Activated naive CD8-positive, alpha-beta T cell treated with anti-CD3 and anti-CD28 coated beads for 36 hours (primary cell): ENCODE measurements at places on chromosomes 1 and 21.

DNA sequence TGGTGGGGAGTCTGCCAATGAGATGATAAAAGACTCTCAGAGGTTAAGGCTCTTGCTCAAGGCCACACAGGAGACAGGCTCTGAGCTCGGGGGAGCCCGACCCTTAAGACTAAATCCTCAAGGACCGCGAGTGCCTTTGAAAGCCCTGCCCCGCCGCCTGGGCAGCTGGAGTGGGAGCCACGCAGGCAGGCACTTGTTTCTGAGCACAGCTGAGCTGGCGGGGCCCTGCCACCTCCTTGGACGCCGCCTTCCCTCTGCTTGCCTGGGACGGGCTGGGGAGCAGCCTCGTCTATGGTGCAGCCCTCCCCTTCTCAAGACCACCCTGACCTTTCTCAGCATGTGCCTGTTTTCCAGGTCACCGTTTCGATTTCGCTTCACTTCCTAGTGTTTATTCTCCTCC, 169.3 kb downstream of the CAMTA1 start:
- no peak for DNase-seq

GRCh38 chr1:160397651-160398050, 2.7 kb upstream of the VANGL2 start:
- no peak for DNase-seq

DNA sequence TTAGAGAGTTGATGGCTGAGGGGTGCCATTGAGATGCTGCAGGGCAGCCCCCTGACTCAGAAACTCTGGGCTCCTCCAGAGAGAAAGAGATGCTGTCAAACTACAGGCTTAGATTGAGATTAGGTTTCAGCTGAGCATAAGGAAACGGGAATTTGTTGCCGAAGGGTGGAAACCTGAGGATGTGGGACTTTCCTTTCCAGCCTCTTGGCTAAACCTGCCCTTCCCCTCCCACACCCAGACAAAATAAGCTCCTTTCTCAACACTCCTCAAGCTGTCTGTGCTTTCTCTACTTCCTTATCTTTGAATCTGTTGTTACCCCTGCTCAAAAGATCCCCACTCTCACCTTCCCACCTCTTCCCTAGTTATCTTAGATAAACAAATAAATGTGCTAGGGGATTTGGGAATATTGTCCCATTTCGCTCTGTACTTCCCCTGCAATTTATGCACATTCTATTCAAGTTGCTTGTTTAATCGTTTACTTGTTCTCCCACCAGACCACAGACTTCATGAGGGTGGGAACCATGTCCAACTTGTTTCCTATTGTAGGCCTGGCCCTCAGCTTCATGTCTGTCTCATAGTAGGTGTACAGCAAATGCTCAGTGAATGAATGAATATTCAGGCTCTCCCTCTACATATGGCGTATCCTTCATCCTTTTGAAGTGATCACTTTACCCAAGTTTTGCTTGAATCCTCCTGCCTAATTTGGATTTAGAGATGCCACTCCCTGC, 30.6 kb upstream of the MARK1 start:
- DNase-seq = no peak

GRCh38 chr21:25406887-25407579, 200.2 kb downstream of the MRPL39 start:
- DNase-seq = no peak

GRCh38 chr1:155324717-155325602, 4.3 kb downstream of the RUSC1 start:
- DNase-seq = peak; percentile 35

- no peak for DNase-seq
Observed at GRCh38 chr1:239448911-239449310, 62.5 kb downstream of the CHRM3 start.

DNA sequence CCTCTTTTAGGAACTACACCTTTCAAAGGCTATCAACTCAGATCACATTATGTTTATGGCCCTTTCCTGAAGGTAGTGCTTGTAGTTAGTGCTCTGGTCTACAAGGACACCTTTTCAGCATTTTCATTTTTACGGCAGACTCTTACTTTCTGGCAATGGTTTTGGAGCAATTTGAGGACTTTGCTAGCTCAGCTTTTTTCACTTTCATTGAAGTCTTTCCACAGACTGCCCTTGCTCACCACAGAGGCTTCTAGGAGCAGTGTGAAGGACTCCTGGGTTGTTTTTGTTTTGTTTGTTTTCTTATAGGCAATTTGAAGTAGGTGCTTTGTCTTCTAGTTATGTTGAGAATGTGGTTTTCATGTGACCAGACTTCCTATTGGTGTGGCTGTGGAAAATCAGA, 43.1 kb downstream of the CD55 start:
- DNase-seq = no peak

DNA sequence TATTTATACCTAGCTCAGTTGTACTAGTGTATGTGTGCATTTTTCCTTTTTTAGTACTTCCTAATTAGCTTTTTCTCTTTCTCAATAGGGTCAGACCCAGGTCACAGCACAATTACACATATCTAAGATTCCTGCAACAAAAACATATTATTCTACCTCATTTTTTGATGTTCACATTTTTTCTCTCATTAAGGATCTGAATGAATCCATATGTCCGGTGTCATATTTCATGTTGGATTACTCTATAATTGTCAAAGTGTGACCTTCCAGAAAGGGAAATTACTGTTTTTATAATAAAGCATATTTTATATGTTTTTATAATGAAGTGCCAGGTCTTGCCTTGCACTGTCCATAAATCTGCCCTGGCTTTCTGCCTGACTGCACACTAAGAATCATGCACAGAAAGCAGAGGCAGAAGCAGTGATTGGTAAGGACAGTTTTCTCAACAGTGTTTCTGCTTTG, 143.7 kb downstream of the KCNT2 start:
- DNase-seq = no peak

- DNase-seq = no peak
Observed at GRCh38 chr1:70836456-70836855, 211.2 kb downstream of the PTGER3 start.

DNA sequence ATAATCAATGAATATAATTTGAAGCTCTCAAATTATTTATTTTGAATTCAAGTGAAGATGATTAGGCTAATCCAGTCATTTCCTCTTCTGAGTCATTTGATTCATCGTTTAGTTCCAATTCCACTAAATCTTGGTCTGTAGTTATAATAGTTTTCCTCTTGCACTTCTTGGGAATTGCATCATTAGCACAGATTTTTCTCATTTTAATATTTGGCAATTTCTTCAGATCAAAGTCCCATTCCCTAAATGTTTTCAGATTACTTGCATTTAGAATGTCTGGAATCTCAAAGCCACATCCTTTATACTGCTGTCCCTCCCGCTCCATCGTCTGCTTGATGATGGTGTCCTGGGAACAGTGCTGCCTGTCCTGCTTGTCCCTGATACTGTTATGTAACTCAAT, 43.5 kb downstream of the MAST2 start:
- no peak for DNase-seq

- DNase-seq = no peak
Observed at GRCh38 chr1:200856716-200857357, 15.9 kb upstream of the GPR25 start.

- DNase-seq = no peak
Observed at GRCh38 chr1:99917214-99917613, 52.6 kb upstream of the SLC35A3 start.

GRCh38 chr1:7470904-7471638, 300.0 kb upstream of the VAMP3 start:
- DNase-seq = no peak

- DNase-seq = no peak
Observed at GRCh38 chr1:80064524-80064923, 1058.0 kb upstream of the ADGRL4 start.

DNA sequence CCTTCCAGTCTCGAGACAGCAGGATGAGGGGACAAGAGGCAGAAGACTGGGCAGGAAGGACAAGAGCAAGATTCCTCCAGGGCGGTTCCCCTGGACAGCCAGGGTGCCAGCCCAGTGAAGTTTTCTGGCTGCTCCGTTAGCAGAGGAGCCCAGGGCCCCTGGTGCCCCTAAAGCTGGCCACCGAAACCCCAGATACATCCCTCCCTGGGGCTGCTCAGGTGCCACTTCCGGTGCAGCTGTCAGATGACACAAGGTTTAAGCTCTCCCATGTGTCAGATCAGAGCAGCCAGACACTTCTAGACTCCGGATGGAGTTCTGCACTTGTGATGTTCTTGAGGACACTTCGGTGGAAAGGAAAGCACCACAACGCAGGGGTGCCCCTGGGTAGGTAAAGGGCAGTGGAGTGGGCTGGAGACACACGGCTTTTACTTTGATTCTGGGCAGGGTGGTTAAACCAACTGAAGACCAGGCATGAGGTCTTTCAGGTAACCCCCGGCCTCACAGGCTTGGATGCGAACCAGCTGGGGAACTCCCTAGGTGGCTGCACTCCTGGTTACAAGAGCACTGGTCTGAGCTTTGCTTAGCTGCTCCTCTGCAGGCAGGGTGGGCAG, 85.7 kb downstream of the ITPKB start:
- peak; percentile 68 for DNase-seq

GRCh38 chr1:160243767-160244166, 18.6 kb downstream of the DCAF8 start:
- no peak for DNase-seq

DNA sequence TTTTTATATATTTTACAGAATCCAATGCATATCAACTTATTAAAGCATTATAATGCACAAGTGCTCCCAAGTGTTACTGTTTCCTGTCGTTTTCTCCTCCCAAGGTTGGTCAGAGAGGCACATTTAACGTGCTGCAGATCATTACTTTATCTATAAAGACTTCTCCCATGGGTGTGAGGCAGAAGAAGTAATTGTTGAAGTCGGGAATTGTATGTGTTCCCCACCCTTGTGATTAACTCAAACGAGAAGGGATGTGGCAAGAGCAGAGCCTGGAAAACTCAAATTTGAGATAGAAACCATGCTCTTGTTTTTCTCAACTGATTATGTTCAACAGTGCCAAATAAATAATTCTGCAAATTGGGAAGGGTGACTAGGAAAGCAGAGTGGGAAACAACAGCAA, 412.5 kb upstream of the ADAMTS5 start:
- DNase-seq = no peak

GRCh38 chr1:48645883-48646282, 130.8 kb downstream of the BEND5 start:
- no peak for DNase-seq

GRCh38 chr1:11059155-11059967, 457 bp downstream of the SRM start:
- peak; percentile 47 for DNase-seq

DNA sequence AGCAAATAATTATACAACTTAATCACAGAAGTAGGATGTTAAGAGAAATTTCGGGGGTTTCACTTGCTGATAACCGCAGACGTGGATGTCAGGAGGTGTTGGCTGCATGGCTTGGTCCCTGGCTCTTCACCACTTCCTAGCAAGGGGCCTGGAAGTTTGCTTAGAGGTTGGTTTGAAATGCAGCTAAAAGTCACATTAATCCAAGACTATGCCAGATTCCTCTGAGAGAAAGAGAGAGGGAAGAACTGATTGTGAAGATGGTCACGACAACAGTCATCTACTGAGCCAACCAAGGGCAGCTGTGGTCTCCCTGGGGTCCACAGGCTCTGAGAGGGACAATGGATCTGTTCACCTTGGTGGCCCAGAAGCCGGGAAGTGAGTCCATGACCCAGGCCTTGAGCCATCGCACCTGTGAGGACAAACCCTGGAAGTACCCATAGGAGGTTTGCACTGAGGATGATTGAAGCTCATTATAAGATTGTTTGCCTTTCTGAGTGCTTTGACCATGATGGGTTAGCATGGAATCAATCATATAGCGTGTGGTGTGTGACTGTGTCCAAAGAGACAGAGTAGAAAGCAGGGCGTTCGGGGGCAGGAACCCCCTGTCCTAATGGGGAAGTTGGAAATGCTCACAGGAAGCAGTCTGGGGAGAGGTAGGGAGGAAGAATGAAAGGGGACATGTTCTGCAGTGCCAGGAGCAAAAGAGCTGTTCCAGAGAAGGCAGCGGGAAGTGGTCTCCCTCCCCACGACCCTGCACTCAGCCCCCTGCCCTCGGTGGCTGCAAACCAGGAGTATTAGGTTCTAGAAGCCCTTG, 47.1 kb downstream of the UMODL1 start:
- DNase-seq = no peak

DNA sequence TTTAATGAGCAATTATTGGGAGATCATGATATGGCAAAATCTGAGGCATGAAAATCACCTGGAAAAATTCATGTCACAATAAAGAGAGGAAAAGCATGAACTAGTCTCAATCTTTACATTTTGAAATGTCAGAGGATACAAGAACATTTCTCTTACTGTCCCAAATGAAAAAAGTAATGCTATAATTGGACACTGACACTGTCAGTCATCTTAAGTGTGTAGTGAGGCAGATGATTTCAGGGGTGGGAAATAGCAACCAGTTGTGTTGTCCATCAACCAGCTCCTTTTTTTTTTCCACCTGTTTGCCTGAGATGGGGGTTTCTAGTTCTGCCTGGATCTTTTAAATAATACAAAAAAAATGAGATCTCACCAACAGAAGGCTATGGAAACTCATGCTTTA, 646.2 kb downstream of the KCNT2 start:
- no peak for DNase-seq

DNA sequence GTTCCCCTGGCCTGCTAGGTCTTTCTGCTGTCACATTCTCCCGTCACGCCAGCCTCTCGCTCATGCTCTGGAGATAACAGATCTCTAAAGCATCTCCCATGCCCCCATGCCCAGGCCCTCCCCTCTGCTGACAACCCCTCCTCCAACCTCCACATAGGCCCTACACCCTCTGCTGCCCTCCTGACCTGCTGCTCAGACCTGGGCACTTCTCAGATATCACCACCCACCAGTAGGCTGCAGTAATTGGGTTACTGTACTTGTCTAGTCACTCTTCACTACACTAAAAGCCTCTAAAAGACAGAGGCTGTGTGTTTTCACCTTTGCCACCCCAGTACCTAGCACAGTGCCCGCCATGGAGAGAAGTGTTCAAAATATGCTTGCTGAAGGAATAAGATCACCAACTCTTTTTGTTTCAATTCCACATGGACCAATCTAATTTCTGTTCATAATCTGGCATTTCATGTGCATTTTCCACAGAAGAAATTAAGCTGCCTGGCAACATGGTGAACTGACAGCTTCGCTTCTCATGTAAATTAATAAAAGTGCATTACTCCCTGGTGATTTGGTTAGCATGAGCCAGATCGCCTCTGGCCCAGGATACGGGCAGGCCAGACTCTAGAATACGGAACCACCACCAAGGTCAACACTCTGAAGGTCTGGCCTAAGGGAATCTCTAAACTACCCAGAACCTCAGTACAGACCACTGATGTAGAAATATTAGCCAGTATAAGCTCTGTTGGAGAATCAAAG, 20.7 kb downstream of the LBR start:
- DNase-seq = no peak

- no peak for DNase-seq
Observed at GRCh38 chr1:4058122-4058521, 158.1 kb upstream of the C1orf174 start.
